ENCODE measurements at places on chromosomes 2 and 18.

GRCh38 chr2:60581433-60582282, 28.2 kb upstream of the BCL11A start:
- DNase-seq: peak; percentile 14

GRCh38 chr2:5077479-5078089, 614.6 kb upstream of the SOX11 start:
- no peak for DNase-seq

GRCh38 chr2:3194828-3195227, 182.8 kb downstream of the EIPR1 start:
- DNase-seq: no peak

DNA sequence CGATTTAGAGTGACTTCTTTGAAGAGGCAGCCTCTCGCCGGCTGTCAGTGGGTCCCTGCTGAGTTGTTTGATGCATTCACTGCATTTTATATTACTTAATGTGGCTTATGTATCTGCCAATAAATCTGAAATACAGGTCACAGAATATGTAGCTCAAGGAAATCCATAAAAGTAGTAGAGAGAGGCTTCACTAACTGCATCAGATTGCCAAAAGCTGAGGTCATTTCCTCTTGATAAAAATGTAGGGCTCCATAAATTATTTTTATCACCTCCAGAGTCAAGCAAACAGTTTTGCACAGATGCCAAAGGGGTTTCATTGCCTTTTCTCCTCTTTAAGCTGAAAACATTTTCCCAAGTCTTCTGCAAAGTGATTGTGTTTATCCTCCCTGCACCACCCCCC, 36.5 kb upstream of the CCDC93 start:
- DNase-seq: no peak

DNA sequence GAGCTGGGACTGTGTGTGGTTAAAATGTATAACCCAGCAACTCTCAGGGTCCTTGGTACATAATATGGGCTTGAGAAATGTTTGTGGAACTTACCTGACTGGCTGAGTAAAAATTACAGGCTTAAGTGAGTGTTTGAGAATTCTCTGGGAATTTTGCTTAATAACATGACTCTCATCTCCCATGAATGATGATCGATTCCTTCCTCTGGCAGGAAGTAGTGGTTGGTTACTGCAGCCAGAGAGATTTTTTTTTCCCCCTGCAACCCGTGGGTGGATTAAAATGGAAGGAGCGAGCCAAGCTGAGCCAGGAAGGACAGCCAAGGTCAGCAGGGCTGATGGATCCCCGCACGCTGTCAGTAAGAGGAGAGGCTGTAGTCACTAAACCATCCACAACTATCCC, 40.6 kb upstream of the RFX8 start:
- peak; percentile 49 for DNase-seq

DNA sequence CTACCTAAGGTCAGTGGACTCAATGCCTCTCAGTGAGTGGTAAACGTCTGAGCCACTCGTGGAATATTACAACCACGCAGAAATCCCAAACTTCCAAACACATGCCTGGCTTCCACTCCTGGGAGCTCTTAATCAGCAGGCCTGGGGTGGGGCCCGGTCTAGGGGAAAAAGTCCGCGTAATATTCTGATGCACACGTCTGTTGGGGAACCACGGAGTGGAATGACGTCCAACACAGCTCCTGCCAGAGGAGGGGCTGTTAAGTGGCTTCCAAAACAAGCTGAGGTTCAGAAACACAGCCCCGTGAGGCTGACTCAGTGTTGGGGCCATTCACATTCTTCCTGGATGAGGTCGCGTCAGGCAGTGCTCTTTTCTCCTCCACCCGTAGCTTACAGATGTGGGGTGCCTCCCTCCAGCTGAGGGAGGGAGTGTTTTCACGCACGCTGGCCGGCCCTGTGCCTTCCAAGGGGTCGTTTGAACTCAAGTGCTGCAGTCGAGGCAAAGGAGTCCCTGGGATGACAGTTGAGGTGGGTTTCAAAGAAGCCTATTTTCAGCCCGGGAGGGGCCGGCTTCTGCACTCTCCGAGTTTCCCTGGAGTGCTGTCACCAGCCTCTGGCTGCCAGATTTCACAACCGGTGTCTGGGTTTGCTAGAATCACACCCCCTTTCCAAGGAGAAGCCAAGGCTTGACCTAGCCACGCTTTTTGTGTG, 73.1 kb downstream of the ACKR3 start:
- peak; percentile 94 for DNase-seq

GRCh38 chr18:50042611-50043010, 152.3 kb downstream of the MYO5B start:
- DNase-seq: no peak

DNA sequence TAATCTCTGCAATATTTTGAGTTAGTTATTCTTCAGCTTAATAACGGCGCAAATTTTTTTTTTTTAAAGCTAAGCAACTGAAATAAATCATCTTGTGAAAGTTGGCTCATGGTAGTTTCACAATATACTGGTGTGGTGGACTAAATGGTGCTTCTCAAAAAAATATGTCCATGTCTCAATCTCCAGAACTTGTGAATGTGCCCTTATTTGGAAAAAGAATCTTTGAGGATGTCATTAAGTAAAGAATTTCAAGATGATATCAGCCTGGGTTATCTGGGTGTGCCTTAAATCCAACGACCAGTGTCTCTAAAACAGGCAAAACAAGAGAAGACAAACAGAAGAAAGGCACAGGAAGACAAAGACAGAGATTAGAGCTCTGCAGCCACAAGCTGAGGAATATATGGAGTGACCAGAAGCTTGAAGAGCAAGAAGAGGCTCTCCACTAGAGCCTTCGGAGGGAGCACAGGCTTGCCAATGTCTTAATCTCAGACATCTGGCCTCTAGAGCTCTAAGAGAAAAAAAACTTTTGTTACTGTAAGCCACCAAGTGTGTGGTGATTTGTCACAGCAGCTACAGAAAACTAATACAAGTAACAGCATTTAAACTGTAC, 71.4 kb downstream of the HNMT start:
- DNase-seq: peak; percentile 41

- DNase-seq: no peak
Observed at GRCh38 chr18:7459851-7460770, 107.0 kb upstream of the PTPRM start.

DNA sequence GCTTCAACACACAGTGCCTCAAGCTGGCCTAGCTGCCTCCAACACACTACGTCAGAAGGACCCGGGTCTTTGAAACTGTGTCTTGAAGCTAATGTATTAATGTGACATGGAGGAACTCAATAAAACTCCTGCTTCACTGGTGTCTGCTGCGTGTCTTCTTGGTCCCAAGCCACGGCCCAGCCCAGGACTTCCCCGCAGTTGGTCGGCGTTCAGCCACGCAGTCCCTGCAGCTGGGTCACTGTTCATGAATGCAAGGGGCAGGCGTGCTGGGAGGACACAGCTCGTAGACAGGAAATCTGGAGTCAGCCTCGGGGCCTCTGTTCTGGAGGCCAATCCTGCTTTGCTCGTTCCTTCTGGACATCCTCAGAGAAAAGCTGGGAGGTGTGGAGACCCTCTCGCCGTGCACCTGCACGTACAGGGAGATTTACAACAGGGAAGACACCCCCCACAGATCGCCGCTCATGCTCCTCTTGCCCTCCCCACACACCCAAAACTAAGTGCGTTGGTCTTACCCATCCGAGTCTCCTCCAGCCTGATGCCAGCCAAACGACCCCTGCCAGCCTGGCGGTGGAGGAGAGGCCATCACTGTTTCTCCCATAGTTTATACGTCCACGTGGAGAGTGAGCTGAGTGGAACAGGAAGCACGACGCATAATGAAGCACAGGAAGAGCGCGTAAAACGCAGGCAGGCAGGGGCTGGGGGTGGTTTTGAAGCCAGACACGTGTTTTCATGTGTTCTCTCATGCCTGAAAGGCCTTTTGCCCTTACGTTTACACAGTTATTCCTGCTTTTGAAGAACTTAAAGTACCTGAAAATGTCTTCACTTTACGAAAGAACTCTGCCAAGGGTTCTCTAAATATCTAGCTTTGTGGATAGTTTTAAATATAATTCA, 39.7 kb downstream of the ADI1 start:
- no peak for DNase-seq

DNA sequence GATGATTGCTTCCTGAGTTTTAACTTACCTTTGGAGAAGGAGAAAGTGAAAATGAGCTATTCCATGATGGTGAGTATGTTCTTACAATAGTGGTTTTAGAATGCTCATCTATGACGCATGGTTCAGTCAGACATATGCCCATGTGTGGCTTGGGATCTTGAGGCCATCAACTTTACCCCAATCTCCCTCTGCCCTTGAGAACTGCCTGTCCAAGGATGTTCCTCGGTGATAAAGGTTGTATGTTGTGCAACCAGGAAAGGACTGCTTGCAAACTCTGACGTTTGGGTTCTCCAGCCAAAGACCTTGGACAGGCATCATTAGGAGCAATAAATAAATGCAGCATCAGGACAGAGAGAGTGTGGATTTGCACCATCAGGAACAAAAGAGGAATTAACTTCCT, 165.0 kb downstream of the ZEB2 start:
- no peak for DNase-seq

- no peak for DNase-seq
Observed at GRCh38 chr2:112026509-112026908, 28.6 kb upstream of the TMEM87B start.

- peak; percentile 78 for DNase-seq
Observed at GRCh38 chr2:30421604-30422443, 25.2 kb upstream of the LCLAT1 start.

DNA sequence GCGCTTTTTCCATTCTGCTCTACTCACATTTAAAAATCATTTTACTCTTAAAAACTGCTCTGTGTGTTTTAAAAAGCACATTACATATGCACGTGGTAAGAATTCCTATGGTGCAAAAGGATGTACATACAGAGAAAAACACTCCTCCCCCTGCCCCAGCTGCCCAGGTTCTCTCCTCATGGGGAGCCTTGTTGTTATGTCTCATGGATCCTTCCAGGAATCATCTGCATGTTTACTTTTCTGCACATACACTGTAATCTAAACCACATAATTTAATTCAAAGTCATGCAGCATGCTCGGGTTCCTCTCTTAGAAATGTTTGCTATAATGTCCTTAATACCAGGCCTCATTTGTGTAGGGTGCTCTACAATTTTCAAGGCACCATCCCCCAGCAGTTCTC, 243.3 kb downstream of the LOXHD1 start:
- DNase-seq: no peak

GRCh38 chr18:255171-255570, 12.7 kb downstream of the THOC1 start:
- DNase-seq: no peak

DNA sequence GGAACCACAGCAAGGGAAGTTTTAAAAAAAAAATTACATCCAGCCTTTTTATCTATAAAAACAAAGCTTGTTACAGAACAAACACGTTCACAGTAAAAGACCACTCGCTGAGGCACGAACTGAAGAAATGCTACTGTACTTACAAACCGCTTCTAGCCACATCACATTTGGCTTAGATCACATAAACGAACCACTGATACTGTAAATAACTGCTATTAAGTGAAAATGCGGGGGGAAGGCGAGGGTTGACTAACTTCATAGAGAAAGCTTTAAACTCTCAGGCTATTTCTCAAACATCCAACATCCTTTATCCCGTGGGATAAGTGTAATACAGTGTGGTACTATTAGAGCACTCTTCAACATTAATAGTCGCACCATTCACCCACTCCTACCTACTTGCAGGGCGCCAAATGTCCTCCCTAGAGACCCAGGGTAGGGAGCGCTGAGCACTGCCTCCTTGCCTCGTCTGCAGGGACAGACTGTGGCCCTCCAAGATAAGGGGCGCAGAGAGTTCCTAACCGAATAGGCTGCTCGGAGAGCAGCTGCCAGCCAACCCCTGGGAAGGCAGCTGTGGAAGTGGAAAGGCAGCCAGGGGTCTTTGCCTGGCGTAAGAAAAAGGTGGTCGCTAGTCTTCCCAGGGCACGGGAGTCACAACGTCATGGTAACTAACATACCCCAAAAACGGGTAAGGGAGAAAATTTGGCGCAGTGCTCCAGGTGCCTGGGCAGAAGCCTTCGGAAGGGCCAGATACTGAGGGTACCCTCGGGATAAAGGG, 854 bp downstream of the GPR155 start:
- no peak for DNase-seq

DNA sequence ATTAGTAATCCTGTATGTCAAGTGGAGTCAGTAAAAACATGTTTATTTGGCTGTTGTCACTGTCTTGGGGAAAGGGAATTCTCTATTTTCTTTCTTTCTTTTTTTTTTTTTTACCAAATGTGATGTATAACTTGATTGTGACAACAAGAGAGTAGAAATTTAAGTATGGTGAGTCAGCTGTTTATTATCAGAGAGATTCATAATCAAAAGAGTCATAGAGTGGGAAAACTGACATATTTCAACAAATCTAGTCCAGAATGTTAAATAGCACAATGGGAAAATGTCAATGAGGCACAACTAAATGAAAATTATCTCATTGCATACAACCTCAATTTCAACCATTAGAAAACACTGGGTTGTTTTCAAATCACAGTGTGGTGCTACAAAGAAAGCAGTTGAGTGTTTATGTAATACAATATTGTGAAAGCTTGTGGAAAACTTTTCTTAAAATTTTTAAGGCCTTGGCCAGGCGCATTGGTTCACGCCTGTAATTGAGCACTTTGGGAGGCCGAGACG, 111.9 kb upstream of the DTNA start:
- no peak for DNase-seq

- DNase-seq: no peak
Observed at GRCh38 chr2:9329497-9329896, 93.8 kb downstream of the ITGB1BP1 start.

DNA sequence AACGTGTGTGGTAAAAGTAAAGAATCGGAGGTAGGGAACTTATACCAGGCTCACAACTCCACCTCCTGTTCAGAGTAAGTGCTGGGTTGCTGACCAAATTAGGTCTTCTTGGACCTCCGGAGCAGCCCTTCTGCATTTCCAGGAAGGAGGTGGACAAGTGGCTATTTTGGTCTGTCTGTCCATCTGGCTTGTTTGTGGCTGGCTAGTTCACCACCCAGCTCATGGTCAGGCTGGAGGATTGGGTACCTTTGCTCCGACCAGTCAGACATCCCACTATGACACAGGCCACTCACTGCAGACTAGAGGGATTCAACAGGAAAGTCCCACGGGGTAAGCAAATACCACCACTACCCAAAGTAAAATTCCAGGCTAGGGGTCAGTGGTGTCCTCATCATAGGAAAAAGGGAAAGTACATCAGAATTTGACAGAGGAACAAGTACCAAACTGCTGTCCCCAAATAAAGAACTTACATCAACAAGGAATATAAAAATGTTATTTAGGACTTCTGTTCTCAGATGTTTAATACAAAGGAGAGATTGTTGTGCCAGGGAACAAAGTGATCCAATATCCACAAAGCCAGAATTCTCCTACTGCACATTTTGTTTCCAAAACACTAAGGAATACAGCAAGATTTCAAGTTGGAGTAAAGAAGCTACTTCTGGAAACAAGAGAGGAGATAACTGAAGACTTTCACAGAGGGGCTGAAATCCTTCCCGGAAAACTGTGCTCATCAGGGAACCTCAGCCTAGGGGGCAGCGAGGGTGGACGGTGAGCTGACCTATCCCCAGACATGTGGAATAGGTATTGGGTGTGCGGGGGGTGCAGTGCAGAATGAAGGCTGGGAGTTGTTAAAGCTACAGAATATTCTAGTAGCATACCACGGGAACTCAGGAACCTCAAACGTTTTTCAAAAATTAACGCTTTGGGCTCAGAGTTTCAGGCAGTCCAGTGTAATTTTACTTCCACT, 56.9 kb downstream of the BCL2 start:
- no peak for DNase-seq

- no peak for DNase-seq
Observed at GRCh38 chr18:28736223-28736622, 559.3 kb upstream of the CDH2 start.

- DNase-seq: no peak
Observed at GRCh38 chr2:216830346-216830745, 29.5 kb downstream of the TNP1 start.

GRCh38 chr18:67282796-67283195, 233.7 kb downstream of the DSEL start:
- no peak for DNase-seq

Measured in GM04504 (cell line).